ENCODE measurements at places on chromosomes 16 and 17.
A peak's percentile ranks its signal among the peaks of the same experiment; 100 is the strongest.

DNA sequence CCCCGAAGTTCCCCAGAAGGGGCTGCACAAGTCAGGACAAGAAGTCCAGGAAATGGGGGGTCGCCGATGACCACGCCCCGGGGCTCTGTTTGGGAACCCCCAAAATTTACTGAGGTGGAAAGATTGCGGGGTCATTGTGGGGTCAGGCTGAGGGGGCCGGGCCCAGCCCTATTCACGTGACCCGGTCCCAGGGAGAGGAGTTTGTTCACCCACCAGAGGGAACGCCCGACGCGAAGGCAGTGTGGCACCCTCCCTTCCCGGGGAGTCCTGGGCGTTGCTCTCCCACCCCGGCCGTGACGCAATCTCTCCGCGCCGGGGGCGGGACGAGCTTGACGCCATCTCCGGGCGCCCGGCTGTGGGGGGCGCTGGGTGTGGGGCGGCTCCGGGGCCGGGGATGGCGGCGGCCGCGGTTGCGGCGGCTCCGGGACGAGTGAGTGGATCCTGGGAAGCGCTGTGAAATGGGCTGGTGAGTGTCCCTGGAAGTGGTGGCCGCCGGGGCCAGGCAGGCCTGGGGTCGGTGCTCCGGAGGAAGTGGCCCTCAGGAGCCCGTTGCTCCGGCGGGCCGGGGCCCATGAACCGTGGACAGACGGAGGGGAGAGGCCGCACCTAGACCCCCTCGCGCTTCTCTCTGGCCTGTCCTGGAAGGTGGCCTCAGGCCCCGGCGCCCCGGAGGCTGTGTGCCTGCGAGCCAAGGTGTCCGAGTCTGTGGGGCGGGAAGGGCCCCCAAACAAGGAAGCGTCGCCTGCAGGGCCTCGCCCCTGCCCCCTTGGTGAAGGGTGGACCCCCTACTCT, at the start of gene ATXN1L:
Gene ATXN1L (plus strand): TSS at position 338 of the 792 bp plus-strand sequence. CDS start 3,765 bp downstream, outside the sequence.
- peak; percentile 93 for DNase-seq

- no peak for DNase-seq
These were observed 9.0 kb downstream of the NOG start for GRCh38 chr17:56602292-56603130.

DNA sequence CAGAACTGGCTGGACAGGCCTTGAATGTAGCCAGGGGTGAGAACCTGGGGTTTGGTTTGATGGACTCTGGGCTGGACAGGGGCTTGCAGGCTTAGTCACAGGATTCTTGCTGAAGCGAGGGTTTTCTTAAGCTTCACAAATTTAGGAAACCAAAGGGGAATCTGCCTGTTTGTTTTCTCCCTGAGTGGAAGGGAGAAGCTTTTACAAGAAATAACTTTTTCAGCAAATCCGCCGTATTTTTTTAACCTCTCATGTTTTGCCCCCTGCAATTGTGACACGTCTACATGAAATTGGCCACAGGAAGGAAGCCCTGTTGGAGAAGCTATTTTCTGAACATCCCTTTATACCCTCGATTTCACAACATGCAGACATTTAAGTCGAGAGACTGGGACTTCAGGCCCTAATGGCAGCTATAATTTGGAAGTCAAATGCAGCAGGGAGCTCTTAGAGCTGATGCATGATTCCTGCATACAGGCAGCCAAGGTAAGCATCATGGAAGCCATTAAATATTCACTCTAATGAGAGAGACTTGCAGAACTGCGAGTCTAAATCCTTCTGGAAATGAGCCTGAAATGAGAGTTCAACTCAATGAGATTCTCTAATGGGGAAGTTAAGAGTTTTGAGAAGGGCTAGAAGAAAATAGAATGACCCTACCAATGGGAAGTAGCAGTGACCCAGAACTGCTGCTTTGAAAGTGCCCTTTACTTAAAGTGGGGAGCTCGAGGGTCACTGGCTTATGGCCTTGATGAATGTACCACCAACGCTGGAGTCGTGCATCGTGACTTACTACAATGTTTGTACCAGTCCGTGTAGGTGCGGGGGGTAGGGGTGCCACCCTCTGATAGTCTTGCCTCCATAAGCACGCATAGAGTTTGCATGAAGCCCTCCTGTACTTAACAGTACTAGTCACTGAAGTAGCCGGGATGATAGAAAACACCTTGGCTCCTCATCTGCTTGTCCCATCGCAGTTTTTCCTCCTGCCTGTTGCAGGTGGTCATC, 45.1 kb upstream of the IRF8 start:
- no peak for DNase-seq

GRCh38 chr17:35094902-35095301, 24.8 kb downstream of the RAD51D start:
- no peak for DNase-seq

- DNase-seq = no peak
These were observed 567.4 kb upstream of the ZFHX3 start for GRCh38 chr16:73615071-73615940.

DNA sequence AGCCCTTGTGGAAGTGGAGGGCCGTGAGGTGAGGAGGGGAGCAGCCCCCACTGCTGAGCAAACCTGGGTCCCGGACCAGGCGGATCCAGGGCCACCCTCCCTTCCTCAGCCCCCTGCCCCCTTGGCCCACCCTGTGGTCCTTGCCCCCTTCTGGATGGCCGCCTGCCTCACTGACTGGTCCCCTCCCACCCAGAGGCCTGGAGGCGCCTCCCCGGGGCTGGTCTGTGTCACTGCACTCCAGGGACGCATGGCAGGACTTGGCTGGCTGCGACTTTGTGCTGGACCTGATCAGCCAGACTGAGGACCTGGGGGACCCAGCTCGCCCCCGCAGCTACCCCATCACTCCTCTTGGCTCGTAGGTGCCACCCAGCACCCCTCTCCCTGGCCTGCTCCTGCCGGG, 19.2 kb upstream of the SMIM5 start:
- no peak for DNase-seq

DNA sequence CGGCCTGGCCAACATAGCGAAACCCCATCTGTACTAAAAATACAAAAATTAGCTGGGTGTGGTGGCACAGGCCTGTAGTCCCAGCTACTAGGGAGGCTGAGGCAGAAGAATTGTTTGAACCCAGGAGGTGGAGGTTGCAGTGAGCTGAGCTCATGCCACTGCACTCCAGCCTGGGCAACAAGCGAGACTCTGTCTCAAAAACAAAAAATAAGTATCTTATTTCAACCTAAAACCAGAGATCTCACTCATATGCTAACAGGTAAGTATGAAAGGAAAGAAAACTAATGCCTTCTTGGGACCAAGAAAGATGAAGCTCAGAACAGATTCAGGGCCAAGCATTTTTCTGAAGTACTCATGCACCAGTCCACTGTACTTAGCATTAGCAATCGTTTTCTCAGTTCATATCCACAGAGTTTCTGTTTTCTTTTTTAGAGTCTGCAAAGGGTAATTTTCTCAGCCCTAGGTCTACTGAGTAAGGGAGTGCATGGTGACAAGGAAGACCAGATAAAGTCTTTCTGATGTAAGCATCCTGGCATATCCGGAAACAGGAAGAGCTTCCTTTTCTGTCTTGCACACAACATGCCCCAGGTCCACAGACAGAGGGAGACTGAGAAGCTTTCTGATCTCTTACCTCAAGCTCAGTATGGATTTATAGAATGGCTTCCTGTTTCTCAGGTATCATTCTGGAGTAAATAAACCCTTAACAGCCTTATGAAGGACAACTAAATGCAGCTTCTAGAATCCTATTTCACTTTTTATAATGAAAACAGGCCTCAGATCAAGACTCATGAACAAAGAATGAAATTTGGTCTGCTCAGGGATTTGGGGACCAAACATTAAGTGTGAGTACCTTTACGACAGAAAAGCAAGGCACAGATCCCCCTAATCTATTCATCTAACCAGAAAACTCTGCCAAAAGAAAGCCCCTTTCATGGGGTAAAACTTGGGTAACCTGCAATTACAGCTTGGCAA, 38.7 kb upstream of the FOXJ1 start:
- DNase-seq = peak; percentile 48

- DNase-seq = no peak
These were observed 50.8 kb downstream of the TBC1D16 start for GRCh38 chr17:79984877-79985276.

- no peak for DNase-seq
These were observed 138.1 kb downstream of the SHISA9 start for GRCh38 chr16:13039526-13039925.

DNA sequence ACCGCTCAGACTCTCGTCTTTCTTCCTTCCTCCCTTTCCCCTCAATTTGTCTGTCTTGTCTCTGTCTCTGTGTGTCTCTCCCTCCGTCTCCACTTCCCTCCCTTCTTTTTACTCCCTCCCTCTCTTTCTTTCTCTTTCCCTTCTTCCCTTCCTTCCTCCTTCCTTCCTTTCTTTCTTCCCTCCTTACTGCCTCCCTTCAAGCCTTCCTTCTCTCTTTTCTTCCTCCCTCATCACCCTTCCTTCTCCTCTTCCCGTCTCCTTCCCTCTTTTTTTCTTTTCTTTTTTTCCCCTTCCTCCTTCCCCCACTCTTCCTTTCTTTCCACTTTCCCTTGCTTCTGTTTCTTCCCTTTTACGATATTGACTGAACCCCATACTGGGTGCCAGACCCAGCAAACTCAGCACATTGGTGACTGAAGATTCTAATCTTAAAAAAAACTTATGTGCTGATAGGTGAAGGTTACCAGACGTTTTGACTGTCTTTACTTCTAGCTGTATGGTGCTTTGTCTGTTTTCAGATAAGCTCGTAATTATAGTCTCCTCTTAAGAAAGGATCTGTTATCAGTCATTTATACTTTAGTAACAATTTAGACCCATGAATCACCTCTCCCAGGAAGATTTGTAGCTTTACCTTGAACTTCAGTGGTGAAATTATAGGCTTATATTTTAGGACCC, 481 bp upstream of the BRD7 start:
- no peak for DNase-seq

GRCh38 chr16:72001180-72001874, 1.1 kb upstream of the PKD1L3 start:
- DNase-seq = no peak

- no peak for DNase-seq
These were observed 57.1 kb upstream of the EMP2 start for GRCh38 chr16:10637337-10638037.

DNA sequence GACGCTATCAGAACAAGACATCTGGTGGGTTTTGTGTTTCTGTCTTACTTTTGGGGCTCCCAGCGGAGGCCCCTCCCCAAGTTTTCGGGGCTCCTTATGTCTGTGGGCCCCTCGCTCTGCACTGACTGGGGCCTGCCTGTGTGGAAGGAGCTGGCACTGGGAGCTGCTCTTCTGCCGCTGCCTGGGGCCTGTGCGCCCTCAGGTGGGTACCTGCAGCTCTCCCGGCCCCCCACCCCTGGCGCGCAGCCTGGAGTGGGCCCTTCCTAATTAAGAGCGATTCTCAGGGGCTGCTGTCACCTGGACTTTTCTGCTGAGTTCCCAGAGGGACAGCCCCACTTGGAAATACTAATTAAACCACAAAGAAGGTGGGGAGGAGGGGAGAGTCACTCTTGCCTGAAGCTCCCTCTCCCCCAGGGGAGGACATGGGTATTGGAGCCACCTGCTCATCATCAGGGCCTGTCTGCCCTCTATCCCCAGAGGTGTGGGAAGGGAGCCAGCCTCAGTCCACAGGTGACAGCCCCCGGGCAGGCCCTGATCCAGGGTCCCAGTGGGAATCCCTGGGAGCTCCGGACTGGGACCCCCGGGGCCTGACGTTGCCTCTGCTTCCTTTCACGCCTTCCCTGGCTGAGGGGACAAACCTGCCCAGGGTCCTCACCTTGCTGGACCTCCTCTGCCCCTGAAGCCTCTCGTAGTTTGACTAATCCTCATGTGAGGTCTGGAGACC, 36.5 kb downstream of the GSE1 start:
- no peak for DNase-seq

GRCh38 chr17:59355702-59356325, 24.4 kb downstream of the YPEL2 start:
- DNase-seq = no peak

GRCh38 chr16:83147244-83147643, 520.5 kb downstream of the CDH13 start:
- DNase-seq = no peak

GRCh38 chr17:35235917-35236316, 7.0 kb upstream of the SLFN5 start:
- DNase-seq = no peak

- DNase-seq = peak; percentile 28
These were observed 122.3 kb downstream of the MRTFB start for GRCh38 chr16:14193316-14193871.

DNA sequence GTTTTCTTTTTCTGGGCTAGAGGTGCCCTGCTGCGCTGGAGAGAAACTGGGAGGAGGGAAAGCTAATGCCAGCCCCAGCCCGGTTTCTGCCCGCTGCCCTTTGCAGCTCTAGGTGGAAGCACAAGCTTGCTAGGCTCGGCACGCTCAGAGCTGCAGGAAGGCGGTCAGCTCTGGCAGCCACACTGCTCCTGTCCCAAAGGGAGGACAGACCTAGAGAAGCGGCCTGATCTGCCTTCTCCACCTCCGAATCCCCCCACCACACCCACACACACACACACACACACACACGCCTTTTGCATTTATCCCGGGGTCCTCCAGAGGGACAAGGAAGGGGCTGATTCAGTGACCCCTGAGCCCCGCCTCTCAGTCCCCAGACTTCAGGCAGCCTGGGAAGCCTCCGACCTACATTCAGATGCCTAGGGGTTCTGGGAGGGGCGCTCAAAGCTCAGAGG, 418.1 kb downstream of the SOX9 start:
- DNase-seq = no peak

GRCh38 chr16:67245674-67246080, 1.6 kb downstream of the FHOD1 start:
- no peak for DNase-seq

GRCh38 chr17:33889040-33889439, 366.0 kb upstream of the CCL2 start:
- no peak for DNase-seq

GRCh38 chr17:18946536-18946935, 5.4 kb upstream of the SLC5A10 start:
- no peak for DNase-seq

DNA sequence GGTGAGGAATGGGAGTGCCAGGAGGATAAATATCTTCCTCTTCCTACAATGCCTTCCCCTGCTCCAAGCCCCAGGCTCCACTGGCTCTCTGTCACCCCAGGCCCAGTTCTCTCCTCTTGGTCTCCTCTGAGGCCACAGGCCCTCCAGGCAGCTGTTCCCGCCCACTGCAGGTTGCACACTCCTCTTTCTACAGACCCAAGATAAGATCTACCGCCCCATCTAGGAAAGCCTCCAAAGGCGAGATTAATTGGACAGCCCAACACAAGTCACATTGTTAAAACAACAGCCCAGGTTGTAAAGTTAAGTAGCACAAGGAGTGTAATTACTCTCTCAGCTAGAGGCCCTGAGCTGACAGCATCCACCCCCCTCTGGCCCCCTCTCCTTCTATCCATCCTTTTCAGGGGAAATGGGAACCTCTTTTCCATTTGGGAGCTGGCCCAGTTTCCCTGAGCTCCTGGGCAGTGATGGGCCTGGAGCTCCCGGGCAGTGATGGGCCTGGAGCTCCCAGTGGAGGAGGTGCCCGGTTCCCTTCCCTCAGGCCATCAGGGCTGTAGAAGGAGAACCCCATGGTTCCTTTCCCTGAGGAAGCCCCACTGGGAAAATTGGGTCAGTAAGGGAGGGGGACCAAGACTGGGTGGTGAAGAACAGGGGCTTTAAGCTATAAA, 7.3 kb downstream of the DLX4 start:
- no peak for DNase-seq
